ENCODE measurements at places on chromosomes 2 and 18.

GRCh38 chr2:151947813-151948165 is 119.6 kb upstream of the ARL5A start:
- DNase-seq: no peak

- no peak for DNase-seq
These were observed 435.9 kb downstream of the DCDC2C start for GRCh38 chr2:4139316-4139715.

GRCh38 chr18:54742120-54742519 is 86.2 kb upstream of the RAB27B start:
- DNase-seq: no peak

DNA sequence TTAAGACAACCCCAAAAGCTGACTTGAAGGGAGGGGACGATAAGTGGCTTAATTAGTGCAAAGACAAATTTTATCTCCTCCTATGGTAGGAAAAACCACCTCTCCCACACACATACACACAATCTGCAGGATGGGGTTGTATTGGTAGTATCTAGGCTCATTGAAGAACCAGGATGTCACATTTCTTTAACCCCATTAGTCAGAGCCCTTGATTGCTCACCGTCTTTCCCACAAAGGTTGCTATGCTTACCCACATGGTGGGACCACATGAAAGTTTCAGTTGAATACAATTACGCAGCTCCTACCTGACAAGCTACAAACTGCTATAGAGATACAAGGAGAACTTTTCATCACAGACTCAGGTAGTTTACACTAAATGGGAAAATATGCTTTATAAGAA is 765.0 kb upstream of the CELF4 start:
- no peak for DNase-seq

- DNase-seq: no peak
These were observed 122.5 kb downstream of the PLEKHM3 start for GRCh38 chr2:207902821-207903220.

GRCh38 chr2:134704173-134704572 is 14.6 kb downstream of the TMEM163 start:
- DNase-seq: no peak

All from iPS-NIHi11 (cell line).